ENCODE measurements at places on chromosomes 4 and X.

DNA sequence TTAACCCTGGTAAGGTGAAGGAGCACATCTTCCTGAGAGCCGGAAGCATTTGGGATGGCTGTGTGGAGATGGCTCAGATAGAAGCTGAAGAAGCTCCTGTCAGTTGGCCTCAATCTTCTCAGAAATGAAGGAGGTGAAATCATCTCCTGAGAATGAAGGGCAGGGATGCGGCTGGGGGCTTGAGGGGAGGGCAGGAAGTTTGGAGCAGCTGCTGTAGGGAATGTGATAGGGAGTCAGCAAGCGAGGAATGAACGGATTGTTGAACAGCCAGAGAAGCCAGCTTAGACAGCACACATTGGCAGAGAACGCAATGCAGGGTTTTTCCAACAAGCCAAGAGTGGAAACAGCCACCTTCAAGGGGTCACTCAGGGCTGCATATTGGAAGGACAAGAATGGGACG, 10.0 kb downstream of the KCNE5 start:
- no peak for DNase-seq

DNA sequence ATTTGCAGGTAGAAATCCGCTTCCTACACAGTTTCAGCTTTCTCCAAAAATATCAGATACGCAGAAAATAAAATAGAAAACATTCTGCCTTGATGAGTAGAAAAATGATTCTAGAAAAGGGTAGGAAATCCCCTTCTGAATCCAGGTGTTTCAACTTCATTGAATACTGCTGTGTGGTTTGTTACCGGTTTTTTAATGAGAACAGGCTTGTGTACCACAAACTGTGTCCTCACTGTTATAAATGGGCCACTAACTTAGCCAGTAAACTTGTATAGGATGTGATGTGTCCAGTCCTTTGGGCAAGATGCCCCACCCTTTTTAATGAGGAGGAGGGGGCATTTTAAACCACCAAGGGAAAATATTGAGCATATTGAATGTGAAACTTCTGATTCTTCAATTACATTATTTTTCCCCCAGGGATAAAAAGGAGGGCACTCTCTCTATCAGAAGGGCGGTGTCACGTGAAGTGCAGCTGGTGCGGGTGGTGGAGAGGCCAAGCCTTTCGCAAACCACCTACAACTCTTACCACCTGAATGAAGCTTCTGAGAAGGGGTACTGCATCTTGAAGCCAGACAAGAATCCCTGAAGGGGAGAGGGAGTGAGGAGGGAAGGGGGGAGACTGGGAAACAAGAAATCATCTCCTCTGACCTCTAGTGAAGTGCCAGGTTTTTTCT, 4.5 kb downstream of the CXXC4 start:
- no peak for DNase-seq

- no peak for DNase-seq
These were observed 29.7 kb upstream of the LGI2 start for GRCh38 chr4:25060241-25060962.

- peak; percentile 87 for DNase-seq
These were observed at the start of gene CLIC2 for GRCh38 chrX:155334486-155335336. CLIC2 (minus strand) TSS chrX:155334614; CDS start chrX:155334427, 187 bp downstream.

GRCh38 chr4:10492464-10492863, 35.2 kb upstream of the ZNF518B start:
- DNase-seq = no peak

DNA sequence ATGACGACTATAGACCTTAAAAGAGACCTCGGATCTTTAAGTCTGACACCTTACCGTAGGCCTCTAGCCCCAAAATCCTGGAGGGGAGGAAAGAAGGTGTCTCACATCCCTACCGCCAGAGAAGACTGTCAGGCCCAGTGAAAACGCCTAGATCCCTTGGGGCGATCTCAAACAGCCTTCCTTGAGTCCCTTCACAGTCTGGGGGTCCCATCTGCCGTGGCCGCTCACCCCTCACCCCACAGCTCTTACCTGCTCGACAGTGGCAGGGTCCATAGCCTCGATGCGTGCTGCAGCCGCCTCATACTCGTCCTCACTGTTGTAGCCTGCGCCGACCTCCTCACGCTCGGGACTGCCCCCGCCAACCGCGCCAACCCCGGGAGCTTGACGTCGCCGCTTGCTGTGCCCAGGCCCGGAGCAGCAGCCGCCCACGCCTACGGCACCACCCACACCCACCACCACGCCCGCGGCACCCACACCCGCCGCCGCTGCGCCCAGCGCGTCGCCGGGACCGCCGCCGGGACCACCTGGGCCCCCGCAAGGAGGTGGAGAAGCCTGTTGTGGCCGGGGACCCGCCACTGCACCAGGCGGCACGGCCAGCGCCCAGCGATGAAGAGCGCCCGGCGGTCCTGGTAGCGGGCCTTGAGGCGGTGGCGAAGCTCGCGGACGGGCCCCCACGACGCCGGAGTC, 536 bp downstream of the OTUD5 start:
- no peak for DNase-seq

- no peak for DNase-seq
These were observed 27.6 kb downstream of the ARFIP1 start for GRCh38 chr4:152807294-152807829.

DNA sequence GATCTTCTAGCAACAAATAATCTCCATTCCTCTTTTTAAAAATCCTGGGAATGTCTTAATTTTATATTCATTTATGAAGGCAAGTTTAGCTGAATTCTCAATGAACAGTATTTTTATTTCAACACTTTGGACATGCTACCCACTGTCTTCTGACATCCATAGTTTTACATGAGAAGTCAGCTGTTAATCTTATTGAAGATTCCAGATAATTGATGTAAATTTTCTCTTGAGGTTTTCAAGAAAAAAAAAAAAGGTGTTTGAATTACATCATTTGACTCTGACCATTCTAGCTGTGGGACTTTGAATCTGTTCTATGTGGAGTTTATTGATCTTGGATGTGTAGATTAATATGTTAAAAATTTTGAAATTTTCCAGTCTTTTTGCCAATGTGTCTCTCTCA, 28.0 kb downstream of the PDHA2 start:
- no peak for DNase-seq

DNA sequence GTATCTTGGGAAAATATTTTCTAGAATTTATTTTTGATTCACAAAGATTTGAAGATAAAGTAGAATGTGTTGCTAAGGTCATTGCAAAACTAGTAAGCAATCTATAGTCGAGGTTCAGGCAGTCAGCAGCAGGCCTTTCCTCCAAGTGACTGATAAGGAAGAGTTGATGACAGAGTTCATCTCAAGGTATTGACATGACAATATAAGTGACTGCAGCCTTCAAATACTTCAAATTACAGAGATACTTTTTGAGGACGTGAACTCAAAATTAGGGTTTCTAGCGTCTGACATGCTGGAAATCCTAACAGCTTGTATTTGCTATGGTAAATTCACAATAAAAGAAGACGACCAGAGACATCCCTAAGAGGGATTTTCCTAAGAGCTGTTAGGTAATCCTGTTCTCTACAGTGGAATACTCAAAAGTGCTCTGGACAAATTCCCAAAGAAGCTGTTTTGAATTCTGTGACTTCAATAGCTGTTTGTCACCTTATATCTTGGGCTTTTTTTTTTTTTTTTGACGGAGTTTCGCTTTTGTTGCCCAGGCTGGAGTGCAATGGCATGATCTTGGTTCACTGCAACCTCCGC, 7.4 kb downstream of the ARHGAP10 start:
- DNase-seq = no peak

GRCh38 chr4:173652283-173652931, 122.4 kb upstream of the HAND2 start:
- no peak for DNase-seq

GRCh38 chr4:188428935-188429334, 289.7 kb downstream of the TRIML1 start:
- no peak for DNase-seq

DNA sequence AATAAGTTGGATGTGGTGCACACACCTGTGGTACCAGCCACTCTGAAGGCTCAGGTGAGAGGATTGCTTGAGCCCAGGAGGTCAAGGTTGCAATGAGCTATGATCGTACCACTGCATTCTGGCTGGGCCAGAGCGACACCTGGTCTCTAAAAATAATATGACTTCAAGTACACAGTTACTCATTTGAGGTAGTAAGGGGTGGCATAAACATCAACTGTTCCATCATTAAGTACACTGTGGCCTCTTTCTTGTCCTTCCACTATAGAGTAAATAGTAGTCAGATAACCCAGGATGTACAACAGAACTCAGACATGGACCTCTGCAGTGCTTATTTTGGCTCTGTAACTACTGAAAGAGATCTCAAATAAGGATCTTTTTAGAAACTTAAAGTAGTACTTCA, 10.6 kb downstream of the FAM9B start:
- no peak for DNase-seq

GRCh38 chrX:68714856-68715255, 67.4 kb downstream of the STARD8 start:
- no peak for DNase-seq

DNA sequence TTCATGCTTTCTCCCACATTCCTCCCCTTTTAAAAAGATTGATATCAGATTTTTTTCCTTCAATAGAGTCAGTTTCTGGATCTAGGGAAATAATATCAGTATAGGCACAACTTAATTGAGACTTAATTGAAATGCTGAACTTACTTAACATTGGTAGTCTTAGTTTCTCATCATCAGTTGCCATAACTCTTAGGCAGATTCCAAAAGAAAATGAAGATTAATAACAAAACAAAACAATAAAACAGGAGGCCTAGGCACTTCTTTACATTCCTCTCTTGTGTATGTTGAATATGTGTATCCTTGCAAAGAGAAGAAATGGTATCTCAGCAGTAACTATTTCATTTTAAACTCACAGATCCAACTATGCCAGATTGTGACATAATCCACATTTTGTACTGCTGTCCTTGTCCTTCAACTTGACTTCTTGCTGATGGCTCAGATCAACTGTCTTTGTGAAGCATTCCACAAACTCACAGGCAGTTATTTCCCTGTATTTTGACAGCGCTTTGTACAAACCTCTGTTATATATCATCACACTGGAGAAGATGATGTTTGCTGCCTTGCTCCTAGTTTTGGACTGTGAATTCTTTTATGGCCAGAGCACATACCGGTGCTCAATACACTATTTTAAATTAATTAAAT, 9.1 kb upstream of the SLC9B2 start:
- DNase-seq = no peak

GRCh38 chrX:68232206-68232605, 201.1 kb downstream of the OPHN1 start:
- no peak for DNase-seq

DNA sequence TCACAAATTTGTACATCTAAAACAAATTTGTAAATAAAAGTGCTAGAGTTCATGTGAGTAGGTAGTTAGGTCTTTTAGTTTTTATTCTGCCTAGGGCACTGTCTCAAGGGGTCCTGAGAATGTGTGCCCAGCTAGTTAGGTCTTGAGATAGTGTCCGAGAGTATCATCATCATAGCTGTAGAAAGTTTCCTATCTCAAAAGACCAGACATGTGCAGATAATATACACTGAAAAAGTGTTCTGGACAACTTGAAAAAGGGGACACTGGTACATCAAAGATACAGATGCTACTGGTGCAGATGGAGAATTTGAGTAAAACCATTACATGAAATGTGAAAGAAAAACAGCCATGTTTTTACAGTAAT, 1.8 kb upstream of the ZCCHC4 start:
- DNase-seq = no peak

DNA sequence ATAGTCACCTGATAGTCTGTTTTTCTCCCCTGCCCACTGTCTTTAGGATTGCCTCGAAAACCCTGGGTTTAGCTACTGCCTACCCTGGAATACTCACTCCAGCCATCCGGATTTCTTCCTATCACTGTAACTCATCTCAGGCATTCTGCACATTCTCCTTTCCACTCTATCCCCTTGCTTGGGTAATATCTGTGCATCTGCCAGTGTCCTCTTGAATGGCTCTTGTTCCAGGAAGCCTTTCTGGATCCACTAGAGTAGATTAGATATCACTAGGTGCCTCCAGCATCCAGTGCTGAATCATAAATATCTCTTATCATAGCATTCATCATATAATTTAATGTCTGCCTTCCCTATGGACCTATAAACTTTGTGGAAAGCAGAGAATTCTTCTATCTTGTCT, 17.1 kb upstream of the GALNT7 start:
- DNase-seq = no peak

GRCh38 chr4:34417160-34417559, 1827.2 kb downstream of the ARAP2 start:
- no peak for DNase-seq

DNA sequence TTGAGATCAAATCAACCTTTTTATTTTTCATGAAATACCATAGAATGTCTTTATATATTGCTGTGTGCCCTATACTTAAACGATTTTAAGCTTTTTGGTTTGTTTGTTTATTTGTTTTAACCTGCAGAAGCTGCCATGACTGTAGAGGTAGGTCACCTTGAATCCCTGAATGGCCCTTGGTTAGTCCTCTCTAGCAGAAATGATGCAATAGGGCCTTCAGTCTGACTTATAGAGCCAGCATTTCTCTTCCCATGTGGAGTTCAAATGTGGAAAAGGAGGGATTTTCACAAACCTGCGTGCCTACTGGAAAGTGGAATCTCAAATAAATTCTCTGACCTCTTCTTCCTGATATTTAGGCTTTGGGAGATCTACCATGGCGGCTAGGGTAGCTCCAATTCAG, 327.9 kb downstream of the MAPK10 start:
- DNase-seq = no peak
